ENCODE measurements at places on chromosomes 3 and 15. TPM values are rescaled to one million over a fixed set of nuclear protein-coding genes. Genes with fewer than 3 reads are reported as not detected.

Gene KLHDC8B
- total RNA-seq, result 18.3 TPM

Gene ERC2
- total RNA-seq, result 0.36 TPM

Gene GP9
- not detected for total RNA-seq

Gene COL7A1
- 12.7 TPM for total RNA-seq

Gene CGNL1
- 1.1 TPM for total RNA-seq

DNA sequence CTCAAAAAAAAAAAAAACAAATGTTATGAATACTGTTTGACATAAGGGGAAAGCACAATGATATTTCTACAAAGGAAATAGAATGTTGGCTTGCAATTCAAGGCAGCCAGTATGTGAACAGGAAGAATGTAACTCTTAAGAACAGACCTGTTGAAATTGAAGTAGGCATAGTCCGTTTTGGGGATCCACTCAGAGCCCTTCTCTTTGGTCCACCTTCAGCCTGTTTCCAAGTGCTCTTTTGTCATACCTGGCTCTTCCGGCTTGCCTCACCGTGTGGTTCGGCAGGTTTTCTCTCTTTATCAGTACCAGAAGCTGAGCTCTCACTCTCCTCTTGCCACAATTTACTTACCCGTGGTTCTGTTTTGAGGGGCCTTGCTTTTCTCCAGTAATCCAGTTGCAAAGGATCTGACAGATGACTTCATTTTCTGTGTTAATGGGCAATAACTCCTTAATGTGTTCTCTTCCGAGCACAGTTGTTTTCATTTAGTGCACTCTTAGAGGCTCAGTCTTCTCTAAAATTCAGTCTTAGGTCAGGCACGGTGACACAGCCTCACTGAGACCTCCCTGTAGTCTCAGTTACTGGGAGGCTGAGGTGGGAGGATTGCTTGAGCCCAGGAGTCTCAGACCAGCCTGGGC lies 6.7 kb downstream of the ABHD17C start:
- no peak for DNase-seq

DNA sequence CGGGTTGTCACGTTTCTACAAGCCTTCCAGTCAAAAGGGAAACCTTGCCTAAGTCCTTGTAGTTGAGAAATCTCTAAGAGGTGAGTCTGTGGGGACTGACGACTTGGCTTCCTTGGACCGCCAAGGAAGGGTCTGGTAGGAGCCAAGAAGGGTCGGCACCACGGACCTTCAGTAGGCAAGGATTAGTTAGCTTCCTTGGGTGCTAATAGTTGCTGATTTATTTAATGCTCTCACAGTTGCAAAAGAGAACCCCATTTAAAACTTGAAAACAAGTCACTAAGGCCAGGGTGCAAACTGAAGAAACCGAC lies 361 bp upstream of the LCMT2 start:
- DNase-seq, result no peak

- DNase-seq, result no peak
These were observed 69.3 kb downstream of the CHAC1 start for GRCh38 chr15:41022487-41023090.

GRCh38 chr3:141525814-141526213 lies 39.0 kb downstream of the RASA2 start:
- DNase-seq, result no peak

DNA sequence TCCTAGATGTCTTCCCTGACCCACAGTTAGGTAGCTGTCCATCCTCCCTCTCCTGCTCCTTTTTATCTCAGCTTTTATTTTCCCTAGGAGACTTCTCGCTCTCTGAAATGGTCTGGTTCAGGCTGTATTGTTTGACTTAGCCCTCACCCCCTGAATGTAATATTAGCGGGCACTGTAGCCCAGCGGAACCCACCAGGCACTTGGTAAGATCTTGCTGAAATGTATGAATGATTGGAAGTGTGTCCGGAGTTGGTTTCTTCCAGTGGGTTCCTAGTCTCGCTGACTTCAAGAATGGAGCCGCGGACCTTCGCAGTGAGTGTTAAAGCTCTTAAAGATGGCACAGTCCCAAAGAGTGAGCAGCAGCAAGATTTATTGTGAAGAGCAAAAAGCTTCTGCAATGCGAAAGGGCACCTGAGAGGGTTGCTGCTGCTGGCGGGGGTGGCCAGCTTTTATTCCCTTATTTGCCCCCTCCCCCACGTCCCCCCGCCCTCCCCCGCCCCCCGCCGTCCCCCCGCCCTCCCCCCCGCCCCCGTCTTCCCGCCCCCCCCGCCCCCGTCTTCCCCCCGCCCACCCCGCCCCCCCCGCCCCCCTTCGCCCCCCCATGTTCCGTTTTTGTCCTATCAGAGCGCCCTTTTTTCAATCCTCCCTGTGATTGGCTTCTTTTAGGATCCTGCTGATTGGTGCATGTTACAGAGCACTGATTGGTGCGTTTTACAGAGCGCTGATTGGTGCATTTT lies 694 bp upstream of the EEFSEC start:
- no peak for DNase-seq

DNA sequence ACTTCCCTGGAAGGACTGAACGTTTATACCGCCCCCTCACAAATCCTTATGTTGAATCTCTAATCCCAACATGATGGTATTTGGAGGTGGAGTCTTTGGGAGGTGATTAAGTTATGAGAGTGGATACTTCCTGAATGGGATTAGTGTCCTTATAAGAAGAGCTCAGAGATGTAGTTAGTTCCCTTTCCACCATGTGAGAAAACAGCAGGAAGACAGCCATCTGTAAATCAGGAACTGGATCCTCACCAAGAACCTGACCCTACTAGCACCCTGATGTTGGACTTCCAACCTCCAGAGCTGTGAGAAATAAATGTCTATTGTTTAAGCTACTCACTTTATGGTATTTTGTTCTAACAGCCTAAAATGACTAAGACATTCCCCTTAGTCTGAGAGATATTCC lies 33.3 kb upstream of the SACM1L start:
- no peak for DNase-seq

- no peak for DNase-seq
These were observed 4.1 kb downstream of the LRIG1 start for GRCh38 chr3:66496746-66497145.

- no peak for DNase-seq
These were observed 35.7 kb upstream of the DLG1 start for GRCh38 chr3:197333901-197334639.

- peak; percentile 89 for DNase-seq
These were observed 3.8 kb upstream of the GABPB1 start for GRCh38 chr15:50358845-50359244.

All from osteoblast (primary cell).